Activated naive CD4-positive, alpha-beta T cell treated with Interleukin-2 at 50 U/mL for 16 hours (primary cell): ENCODE measurements at places on chromosomes 16 and 17.

- no peak for DNase-seq
Measured at GRCh38 chr17:33523577-33523981, 230.5 kb upstream of the ASIC2 start.

- no peak for DNase-seq
Measured at GRCh38 chr16:16042076-16042475, 92.7 kb downstream of the ABCC1 start.

DNA sequence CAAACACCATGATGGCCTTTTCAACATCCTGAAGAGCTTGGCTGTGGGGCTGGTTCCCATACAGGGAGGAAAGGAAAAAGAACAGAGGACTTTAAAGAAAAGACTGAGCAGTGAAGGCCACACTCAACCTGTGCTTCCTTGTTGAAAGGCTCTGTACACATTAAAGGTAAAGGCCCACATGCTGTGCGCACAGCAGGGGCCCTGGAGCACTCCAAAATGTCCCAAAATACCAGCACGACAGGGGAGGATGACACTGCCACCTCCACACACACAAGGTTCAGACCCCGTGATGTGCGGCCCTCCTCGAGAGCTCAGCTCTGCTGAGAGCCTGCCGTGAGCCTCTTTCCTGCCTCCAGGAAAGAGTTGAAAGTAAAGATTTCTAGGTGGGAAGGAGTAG is 36.5 kb downstream of the FANCA start:
- no peak for DNase-seq

DNA sequence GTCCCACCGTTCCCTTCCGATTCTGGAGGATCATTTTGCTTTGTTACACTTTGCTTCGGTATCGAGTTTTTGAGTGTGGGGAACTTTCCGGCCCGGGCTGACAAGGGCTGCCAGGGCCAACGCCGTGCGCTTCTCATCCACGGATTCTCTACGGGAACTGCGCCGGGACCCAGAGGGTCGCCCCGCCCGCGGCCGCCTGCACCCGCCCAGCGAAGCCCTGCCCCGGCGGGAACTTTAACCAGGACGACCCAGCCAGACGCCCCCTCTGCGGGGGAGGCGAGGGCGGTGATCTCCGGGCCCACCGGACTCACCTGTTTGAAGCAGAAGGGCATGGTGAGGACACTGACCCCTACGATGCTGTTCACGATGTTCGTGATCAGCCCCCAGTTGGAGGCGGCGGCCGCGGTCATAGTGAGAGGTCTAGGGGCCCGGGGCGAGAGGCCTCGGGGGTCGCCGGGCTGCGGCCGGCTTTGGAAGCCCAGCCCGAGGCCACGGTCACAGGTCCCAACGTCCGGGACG is 536 bp downstream of the SLC38A10 start:
- DNase-seq = peak; percentile 25

GRCh38 chr17:9859781-9860180 is 34.1 kb downstream of the GLP2R start:
- DNase-seq = no peak

- no peak for DNase-seq
Measured at GRCh38 chr17:70256751-70257150, 87.4 kb downstream of the KCNJ2 start.

DNA sequence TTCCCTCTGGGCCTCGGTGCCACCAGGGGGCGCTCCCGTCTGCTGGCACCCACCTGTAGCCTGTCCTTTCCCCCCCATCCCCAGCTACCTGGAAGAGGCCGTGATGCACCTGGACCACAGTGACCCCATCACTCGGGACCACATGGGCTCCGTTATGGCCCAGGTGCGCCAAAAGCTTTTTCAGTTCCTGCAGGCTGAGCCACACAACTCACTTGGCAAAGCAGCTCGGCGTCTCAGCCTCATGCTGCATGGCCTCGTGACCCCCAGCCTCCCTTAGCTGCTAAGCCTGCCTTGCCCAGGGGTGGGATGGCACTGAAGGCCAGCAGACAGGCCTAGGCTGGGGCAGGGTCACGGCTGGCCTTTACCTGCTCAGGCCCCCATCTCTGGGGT is 818 bp upstream of the NRN1L start:
- DNase-seq = peak; percentile 69

- DNase-seq = no peak
Measured at GRCh38 chr17:21031756-21032396, 10.9 kb downstream of the USP22 start.
